ENCODE measurements at places on chromosomes 7 and 10. TPM values are rescaled to one million over a fixed set of nuclear protein-coding genes. Genes with fewer than 3 reads are reported as not detected.

DNA sequence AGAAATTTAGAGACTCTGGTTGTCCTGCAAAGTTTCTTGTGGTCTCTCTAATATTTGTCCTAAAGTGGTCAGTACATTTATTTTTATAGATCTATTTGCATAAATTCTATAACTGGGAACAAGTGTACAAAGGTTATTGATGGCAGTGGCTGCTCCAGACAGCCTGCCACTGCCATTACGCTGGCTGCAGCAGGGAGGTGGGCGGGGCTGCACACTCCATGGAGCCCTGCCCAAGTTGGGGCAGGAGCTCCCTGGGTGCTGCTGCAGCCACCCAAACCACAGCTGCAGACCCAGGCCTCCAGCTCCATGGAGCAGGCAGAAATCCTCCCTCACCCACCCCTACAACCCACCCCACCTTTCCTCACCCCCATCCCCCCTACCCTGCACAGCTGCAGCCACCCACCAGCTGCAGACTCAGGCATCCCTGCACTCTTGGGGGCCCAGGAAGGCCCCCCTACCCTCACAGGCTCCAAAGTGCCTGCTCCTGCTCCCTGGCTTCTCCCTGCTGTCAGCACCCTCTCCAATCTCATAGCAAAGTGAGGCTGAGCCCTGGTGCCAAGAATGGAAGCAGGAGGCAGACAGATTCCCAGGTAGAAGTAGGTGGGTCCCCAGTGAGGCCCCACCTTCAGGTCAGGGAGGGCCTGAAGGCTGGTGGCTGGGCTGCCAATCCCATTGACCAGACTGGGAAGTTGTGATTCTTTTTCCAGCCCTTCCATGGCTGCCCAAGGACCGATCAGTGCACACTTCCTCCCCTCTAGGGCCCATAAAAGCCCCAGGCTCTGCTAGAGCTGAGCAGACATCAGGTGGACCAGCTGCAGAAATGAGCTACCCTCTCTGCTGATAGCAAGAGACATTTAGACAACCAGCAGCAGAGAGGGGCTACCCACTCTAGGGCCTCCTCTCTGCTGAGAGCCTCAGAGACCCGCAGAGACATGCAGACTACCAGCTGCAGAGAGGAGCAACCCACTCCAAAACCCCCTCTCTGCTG is 4.8 kb upstream of the CYP3A43 start:
- DNase-seq = no peak

- peak; percentile 81 for DNase-seq
Measured at GRCh38 chr7:1812509-1813393, 142.7 kb downstream of the ELFN1 start.

DNA sequence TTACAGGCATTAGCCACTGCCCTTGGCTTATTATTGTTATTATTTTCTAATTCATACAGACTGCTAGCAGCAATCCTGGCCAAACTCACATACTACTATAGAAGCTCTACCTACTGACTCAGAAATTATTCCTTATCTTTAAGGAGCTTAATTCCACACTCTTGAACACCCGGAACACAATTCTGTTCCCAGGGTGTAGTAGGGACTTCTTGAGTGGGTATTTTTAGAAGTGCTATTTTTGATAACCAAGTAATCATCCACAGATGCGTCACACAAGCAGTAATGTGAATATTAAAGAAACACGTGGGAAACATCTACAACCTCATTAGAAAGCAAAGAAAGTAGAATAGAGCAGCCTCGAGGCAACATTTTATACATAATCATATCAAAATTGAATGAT is 149.2 kb downstream of the PTEN start:
- no peak for DNase-seq

- DNase-seq = no peak
Measured at GRCh38 chr7:131683536-131684125, 127.2 kb upstream of the PODXL start.

DNA sequence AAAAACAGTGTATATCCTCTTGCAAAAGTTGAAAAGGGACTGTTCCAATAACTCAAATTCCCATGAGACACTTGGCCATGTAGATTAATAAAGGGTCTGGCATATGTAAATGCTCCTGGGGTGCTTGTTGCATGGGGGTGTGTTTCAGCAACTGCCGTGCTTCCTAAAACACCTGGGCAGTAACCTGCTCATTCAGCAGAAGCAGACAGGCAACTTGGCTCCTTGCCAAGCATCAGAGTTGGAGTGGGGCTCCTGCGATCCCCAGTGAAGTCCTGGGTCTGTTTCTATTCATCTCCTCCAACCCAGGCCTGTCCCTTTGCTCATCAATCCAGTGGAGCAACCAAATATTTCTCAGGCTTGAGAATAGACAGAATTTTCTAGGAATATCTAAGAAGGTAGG is 42.2 kb upstream of the ADAM12 start:
- no peak for DNase-seq

GRCh38 chr7:79598351-79598750 is 144.9 kb upstream of the MAGI2 start:
- no peak for DNase-seq

DNA sequence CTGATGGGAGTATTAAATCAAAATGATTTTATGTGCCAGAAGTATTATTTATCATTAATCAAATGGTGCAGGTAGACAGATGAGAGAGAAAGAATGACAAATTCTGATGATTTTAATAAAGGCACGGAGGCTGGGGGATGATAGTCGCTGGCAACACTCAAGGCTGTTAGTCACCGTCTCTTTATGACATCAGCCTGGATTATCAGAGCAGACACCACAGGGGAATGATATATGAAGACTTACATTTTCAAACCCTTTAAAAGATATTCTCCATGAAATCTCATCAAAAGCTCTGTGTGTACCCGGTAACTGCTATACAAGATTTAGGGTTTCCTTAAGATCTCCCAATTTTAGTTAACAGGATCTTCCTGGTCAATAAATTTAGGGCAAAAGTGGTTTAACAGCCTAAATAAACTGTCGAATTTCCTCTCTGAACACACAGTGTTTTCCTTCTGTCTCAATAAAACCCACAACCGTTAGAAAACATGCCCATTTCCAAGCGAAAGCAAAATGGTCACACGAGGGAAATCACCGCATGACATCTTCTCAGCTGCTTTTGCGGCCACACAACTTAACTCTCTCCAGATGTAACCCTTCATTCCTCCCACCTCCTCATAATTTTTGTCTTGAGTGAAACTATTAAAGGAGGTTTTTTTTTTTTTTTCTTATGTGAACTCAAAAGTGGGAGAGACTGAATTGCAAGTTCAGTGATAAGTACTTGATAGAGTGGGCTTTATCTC is 133.2 kb upstream of the FAM171A1 start:
- no peak for DNase-seq

GRCh38 chr7:91759205-91759863 is 121.2 kb downstream of the MTERF1 start:
- DNase-seq = no peak

GRCh38 chr7:73978661-73979563 is 49.1 kb upstream of the ELN start:
- peak; percentile 79 for DNase-seq

GRCh38 chr10:34176351-34176750 is 638.7 kb downstream of the PARD3 start:
- no peak for DNase-seq

DNA sequence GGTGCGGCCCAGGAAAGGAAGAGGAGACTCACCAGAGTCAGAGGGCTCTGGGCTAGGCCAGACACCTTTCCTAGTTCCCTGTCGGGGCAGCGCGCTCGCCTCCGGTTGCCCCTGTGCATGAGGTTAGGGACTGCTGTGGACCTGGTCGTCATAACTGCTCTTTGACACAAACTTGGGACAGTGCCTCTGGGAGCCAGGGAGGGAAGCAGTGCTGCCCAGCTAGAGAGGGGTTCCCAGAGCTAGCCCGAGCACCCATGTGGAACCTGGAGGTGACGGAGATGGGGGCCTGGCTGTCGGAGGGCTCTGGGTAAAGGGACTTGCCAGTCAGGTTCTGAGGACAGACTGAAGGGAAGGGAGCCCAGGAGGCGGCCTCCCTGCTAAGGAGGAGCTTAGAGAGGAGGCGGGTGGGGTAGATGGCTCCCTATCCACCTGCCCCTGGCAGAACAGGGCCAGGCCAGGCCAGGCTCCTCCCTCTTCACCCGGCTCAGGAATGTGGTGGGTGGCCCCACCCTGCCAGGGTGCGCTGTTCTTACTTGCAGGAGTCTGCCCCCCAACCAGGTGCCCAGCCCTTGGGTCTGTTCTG is 29.7 kb downstream of the AGAP3 start:
- no peak for DNase-seq

GRCh38 chr7:131720703-131721102 is 164.3 kb upstream of the PODXL start:
- no peak for DNase-seq

DNA sequence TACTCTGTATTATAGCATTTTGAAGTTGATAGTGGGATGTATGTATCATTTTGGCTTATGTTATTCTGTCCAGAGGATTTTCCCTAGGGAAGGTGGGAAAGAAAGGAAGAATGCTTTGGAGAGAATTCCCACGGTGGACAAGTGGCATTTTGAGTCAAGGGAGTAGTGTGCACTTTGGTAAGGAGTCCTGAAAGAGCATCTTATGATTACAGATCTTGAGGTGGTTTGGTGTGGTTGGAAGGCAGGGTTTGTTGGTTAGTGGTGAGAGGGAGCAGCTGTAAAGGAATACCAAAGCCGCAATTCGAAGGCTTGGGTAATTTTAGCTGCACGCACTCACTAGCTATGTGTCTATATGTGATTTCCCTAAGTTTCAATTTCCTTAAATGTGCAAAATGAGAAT is 16.1 kb downstream of the CCSER2 start:
- DNase-seq = no peak

- no peak for DNase-seq
Measured at GRCh38 chr10:109668154-109668665, 255.1 kb downstream of the XPNPEP1 start.

DNA sequence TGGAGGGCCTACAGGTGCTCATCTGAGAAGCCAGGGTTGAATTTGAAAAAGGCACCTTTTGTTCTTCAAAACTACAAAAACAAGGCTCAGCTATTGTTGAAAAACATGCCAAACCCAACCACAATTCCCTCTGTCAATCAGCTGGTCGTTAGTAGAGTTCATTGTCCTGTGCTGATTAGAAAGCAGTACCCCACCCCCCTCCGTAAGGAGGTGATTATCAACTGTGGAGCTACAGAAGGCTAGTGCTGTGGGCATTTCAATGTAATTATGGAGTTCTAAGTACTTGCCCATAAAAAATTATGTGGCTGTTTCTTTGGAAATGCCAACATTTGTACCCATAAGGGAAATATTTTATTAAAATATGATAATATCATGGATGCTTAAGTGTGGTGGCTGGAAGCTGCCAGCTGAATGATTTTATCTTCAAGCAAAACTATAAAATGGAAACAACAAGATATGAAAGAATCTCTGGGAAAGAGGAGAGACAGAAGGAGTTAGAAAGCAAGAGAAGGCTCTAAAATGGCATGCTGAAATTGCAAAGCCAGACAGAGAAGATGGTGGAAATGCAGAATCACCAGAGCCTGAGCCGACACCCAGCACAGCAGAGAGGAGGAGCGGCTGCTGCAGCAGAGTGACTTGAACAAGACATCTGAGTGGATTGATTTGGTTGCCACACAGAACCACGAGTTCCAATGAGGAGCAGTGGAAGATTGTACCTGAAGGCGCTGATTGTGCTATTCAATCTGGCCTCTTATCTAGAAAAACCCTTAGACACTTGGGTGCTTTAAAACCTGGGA is 179.5 kb upstream of the LRGUK start:
- DNase-seq = no peak

DNA sequence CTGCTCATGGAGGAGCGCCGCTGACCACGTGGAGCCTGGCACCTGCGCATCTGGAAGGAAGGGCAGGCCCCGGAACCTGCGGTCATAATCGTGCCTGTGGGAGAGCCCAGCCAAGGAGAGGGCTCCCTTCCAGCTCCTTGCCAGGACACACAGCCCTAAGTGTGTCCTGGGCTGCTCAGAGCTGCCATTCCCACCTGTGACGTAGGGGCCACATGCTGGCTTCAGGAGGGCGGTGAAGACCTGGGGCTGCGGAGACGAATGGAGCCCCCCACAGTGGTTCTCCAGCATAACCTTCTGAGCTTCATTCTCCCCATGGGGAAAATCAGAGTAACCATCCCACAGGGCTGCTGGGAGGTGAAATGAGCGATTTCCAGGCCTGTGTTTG is 127.6 kb upstream of the CHST15 start:
- DNase-seq = no peak

DNA sequence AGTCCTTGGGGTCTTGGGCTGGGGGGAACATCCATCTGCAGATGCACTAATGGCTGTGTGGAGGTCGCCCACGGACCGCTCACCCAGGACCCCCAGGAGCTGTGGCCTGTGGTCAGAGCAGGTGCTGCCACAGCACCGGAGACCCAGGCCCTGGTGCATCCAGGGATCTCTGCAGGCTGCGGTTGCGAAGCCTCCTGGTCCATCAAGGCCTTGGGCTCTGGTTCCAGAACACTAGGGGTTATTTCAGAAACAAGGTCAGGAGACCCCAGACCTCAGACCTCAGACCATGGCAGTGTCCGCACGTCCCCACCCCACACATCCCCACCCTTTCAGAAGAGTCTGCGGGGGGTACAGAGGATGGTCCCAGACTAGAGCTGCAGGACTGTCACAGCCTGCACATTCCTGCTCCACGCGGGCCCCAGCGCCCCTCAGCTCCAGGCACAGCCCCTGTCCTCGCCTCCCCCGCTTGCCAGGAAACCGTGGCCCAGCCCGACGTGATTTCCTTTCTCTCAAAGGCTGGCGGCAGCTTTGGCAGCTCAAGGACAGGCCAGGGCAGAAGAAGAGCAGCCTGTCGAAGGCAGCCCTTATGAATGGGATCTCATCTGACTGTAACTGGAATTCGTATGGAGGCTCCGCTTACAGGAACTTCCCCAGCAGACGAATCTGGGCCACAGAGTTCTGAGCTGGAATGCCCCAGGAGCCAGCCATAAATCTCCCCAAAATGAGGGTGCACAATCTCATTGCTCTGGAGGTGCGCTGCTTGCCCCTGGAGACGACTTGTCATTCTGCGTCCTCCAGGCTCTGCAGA is 136.2 kb upstream of the RET start:
- DNase-seq = no peak

DNA sequence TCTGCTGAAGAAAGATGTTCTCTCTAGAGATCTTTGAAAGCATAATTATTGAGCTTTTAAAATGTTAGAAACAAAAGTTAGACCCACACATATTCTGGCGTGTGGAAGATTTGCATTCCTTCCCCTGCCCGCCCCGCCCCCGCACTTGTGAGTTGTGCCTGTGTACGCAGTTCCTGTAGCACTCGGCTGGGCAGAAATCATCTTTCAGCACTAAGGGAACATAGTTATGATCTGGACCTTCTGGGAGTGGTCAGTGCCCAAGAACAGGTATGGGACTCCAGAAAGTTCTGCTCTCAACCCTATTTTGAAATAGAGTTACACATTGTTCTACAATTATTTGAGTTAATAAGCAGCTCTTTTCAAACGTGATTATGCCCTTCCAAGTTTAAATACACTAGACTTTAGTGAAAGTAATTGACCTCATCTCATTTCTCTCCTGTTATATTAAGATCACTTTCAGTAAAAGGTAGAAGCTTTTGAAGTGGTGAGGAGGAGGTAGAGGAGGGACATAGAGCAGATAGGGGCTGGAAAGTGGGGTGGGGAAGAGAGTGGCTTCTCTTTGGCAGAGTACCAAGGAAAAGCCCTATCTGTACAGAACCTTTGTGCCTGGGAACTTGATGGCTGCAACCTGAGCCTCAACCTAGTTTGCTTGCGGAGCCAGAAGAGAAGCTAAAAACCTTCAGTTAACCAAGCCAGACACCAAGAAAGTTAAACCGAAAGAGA is 5.7 kb downstream of the BLVRA start:
- DNase-seq = no peak

SRRT gene
- 105 TPM for total RNA-seq

SLC26A3 gene
- total RNA-seq = not detected

MMD2 gene
- total RNA-seq = not detected

CLDN3 gene
- 0.32 TPM for total RNA-seq

PRKAR2B gene
- total RNA-seq = 0.87 TPM

SLC39A12 gene
- not detected for total RNA-seq

PIP gene
- not detected for total RNA-seq

JAZF1 gene
- 21.2 TPM for total RNA-seq

ZPBP gene
- not detected for total RNA-seq

ST8SIA6 gene
- 0.24 TPM for total RNA-seq
